ENCODE measurements at places on chromosomes 16 and 17.

DNA sequence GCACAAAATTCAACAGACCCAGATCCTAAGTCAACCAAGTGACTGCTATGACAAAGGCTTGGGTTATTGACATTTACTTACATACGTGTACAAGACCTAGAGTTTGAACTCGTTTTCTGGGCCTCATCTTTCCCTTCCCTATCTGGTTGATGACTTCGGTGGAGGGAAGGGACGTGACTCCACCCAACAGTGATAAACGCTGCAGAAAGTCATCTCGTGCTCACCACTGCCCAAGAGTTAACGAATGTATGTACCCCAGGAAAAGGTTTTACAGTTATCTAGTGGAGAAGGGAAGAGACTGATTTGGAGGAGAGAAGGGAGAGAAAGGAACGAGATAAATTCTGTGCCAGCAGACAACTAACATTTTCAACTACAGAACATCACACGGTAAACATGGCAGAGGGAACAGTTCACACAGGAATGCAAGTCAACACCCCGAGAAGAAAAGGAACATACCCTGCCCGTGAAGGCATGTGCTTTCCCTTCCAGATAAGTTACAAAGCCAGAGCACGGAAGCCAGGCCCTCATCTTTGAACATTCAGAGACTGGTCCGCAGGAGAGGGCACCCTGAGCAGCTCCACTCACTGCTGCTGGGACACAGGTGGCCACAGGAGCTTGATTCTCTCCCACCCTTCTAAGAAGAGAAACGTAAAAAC lies 13.9 kb upstream of the CYTH1 start:
- DNase-seq: no peak

DNA sequence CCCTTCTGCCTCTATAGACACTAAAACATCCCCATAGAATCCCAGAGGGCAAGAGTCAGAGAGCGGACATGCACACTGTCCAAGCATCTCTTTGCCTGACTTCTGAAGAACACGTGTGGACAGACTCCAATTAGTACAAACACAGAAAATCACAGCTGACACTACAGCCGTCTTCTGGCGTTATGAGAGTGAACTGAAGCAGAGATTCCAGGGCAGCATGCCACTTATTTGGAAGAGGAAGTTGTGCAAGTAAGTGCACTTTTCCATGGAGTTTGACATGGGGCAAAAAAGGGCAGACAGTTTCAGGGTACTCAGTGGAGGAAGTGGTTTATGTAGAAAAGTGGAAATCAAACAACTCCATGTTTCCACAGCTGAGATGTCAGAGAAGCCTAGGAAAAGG lies 16.8 kb upstream of the ZNF287 start:
- DNase-seq: no peak

- DNase-seq: no peak
Observed at GRCh38 chr16:49620158-49620868, 235.6 kb downstream of the ZNF423 start.

DNA sequence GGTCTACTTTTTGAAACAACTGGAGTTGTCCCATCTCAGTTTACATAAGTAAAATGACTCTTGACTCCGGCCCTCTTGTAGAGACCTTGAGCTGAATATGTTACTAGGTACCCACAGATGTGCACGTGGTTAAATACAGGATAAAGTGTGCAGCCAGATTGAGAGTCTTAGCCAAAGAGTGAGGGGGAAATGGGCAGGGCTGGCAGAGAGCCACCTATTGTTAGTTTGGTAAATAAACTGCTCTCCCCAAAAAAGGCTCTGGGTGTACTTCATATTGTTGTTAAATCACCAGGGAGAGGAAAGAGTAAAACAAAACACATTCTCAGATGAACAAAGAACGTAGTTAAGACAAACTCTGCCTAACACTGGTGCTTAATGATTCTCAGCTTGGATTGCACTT lies 20.3 kb downstream of the G6PC1 start:
- no peak for DNase-seq

GRCh38 chr17:10777131-10777807 lies 26.6 kb downstream of the TMEM238L start:
- DNase-seq: no peak
